ENCODE measurements at places on chromosomes 12 and 14.

DNA sequence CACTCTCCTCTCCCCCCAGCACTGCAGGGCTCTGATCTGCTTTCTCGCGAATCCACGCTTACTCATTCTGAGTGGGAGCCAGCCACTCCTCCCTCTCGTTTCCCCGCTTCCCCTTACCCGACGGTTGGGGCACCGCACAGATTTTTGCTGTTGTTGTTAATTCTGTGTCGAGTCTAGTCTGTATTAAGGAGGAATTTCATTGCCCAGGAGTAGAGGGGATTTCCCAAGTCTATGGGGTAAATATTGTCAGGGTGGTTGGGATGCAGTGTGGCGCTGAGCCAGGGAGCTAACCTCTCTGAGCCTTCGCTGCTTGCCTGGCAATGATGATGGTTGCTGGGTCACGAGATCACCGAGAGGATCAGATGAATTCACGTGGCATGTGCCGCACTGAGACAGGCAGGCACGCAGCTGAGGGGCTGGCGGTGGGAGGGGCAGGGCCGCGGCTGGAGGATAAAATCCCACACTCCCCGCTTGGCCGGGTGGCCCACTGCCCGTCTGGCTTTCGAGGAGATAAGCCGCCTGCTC lies 18.5 kb downstream of the NCOR2 start:
- DNase-seq: peak; percentile 25

- DNase-seq: no peak
Measured at GRCh38 chr14:23346693-23347405, 5.8 kb downstream of the SLC22A17 start.

DNA sequence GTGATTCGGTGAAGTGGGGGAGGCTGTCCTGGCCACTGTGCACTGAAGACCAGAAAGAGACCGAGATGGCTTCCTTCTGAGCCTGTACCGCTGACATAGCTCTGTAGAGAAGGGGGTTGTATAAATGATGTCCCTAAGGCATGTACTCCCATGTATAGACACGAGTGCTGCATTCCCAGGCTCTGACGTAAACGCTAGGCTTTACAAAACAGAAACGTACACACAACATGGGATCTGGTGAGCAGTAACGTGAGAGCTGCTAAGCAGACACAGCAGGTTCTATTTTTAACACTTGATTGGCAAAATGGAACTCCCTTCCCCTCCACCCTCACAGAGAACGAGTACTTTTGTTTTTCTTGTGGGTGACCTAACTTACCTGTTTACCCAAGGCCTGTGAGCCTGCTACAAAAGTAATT lies 35.9 kb downstream of the ACADS start:
- DNase-seq: no peak

- DNase-seq: no peak
Measured at GRCh38 chr12:132505105-132505851, 15.3 kb downstream of the FBRSL1 start.

DNA sequence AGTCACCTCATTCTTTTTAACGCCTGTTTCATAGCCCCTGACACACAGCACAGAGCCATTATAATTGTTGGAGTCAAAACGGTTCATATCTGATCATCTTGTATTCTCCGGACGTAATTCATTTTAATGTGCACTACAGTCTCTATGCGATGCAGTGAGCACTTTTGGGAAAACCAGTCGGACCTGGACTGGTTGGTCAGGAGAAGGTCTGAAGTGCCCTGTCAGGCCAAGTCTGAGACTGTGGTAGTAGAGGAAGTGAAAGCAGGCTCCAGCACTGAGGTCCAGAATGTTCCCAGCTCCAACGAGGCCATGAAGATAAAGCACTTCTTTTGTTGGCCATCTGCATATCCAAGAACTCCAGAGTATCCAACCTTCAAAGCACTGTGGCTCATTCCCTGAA lies 117.1 kb upstream of the NCOR2 start:
- DNase-seq: no peak

DNA sequence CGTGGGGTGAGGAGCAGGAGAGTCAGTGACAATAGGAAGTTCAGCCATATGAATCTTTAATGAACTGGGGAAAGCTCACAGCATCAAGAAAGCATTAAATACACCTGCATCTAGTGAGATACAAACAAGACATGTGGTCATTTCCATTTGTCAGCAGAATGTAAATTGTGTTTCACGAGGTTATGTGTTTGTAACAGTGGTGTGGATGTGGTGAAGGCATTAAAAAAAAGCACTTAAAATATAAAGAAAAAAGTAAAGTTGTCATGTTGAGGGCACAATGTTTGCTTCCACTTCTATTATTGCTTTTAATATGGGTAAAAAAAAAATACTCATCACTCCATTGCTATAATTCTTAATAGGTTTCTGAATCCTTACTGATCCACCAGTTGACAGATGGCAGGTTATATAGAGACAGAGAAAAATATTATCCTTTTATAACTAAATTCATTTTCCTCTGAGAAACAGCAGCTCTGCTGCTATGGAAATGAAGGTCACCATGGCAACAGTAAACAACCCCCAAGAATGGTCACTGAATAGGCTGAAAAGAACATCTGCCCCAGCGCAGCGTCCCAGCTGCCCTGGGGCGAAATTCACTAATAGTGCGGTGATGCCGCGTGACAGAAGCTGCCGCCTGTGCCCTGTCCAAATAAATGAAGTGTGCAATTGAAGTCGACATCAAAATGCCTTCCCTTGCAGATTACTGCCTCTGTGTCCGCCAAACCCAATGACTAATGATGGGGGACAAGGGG lies 226.1 kb downstream of the FOXN3 start:
- no peak for DNase-seq

DNA sequence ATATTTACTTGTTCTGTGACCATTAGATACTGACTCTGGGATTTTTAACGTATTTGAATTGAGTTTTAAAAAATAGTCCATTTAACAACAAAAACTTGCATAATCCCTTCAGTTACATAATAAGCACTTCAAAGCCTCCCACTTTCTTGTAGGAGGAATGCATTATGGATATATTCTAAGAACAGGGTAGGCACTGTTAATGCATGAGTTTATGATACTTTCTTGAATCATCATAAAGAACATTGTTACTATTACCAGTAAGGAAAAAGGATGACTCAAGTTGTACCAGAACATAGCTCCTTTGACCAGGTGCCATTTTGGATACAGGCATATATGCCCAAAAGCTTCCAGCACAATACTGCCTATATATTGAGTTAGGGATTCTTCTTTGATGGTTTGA lies 671.4 kb downstream of the GALC start:
- no peak for DNase-seq

DNA sequence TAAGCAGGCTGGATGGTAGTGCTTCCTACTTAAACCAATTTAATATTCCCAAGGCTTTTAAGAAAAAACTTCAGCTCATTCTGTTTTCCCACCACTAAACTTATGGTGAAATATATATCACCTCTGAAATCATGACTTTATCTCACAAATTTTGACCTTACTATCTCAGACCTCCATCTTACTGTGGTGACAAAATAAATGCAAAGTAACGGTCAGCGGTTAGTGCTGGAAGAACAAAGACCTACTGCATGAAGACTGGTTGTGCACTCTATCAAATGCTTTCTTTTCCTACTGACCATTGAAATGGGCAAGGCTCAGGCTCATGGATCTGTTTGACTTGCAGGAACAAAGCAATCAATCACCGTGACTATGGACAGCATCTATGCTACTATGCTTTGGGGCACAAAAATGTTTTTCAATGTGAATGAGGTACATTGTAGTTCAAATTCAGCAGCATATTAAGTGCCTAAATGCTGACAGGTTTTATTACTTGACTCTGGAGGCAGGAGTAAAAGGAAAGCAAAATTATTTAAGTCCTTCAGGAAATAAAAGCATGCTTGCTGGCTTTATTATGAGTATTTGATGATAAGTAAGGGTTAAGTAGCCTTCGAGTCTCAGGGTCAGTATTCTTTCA lies 43.1 kb upstream of the GTF2A1 start:
- DNase-seq: no peak

- no peak for DNase-seq
Measured at GRCh38 chr14:90194706-90195105, 61.6 kb upstream of the PSMC1 start.

DNA sequence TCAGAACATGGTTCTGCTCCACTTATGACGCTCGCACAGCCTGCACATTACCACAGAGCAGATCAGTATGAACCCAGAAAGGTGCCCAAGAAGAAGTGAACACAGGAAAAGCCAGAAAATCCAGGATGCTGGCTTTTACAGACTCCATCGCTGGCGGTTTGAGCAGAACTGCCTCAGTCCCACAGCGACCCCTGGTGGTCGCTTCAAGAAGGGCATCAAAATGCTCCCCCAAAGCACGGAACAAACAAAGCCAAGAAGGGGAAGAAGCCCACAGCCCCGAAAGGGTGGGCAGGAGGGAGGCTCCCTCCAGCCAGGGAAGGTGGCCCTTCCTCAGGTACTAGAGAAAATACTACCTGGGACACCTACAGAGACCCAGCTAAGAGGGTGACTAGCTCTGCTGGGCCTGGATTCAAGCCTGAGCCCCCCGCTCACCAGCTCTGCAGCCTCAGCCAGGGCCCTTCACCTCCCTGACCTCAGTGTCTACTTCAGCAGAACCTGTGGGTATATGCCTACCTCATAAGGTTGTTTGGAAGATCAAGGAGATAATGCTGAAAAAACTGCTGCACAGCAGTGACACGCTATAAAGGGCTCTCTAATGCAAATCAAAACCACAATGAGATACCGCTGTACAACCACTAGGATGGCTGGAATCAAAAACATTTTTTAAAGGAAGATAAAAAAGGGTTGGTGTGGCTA lies 98.1 kb downstream of the NCOR2 start:
- DNase-seq: peak; percentile 35

DNA sequence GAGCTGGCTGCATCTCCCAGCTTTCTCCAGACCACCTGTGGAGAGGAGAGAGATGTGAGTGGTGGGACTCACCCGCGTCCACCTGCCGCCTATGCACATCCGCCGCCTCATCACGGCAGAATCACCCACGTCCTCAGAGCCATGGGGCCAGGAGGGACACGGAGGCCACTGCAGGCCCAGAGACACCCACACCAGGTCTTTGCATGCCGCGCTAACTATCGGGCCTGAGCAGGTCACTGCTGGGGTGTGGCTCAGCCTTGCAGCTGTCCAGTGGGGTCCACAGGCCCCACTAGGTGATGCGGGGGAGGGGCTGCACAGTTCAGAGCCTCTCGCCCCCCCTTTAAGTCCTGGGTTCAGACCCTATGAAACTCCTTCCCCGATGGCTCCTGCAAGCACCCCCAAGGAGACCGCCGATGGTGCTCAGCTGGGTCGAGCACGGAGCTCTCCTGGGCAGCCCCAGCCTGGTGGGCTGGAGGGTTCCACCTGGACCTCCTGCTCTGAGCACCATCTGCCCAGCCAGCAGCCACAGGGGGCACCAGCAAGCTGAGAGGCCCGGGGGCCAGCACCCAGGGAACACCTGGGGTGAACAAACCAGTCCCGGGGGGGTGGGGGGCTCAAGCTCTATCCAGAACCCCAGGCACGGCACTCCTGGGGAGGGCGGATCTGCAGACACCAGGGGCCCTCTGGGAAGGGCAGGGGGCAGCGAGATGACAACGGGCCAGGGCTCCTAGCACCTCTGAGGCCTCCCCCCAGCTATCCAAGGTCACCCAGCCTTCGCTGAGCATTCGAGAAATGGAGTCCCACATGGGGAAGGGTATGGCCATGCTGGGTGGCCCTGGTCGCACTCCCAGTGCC lies 34.3 kb downstream of the CCNK start:
- no peak for DNase-seq

- DNase-seq: no peak
Measured at GRCh38 chr14:23644195-23644918, 8.2 kb downstream of the DHRS2 start.

DNA sequence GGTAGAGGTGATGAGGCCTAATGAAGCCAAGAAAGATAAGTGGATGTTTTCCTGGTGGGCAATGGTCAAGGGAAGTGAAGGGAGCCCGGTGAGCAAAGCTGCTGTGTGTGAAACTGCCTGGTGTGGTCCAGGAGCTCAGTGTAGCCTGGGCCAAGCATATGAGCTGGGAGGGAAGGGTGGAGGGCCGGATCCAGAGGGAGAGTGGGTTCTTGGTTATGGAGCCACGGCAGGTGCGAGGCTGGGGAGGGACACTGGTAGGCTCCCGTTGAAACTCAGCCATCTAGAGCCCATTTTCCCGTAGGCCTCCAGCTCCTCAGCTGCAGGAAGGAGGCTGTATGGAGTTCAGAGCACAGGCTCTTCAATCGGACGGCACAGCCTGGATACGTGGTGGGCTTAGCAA lies 10.2 kb upstream of the CLMN start:
- DNase-seq: no peak

GRCh38 chr12:122471324-122472226 lies 29.2 kb downstream of the ZCCHC8 start:
- DNase-seq: no peak

DNA sequence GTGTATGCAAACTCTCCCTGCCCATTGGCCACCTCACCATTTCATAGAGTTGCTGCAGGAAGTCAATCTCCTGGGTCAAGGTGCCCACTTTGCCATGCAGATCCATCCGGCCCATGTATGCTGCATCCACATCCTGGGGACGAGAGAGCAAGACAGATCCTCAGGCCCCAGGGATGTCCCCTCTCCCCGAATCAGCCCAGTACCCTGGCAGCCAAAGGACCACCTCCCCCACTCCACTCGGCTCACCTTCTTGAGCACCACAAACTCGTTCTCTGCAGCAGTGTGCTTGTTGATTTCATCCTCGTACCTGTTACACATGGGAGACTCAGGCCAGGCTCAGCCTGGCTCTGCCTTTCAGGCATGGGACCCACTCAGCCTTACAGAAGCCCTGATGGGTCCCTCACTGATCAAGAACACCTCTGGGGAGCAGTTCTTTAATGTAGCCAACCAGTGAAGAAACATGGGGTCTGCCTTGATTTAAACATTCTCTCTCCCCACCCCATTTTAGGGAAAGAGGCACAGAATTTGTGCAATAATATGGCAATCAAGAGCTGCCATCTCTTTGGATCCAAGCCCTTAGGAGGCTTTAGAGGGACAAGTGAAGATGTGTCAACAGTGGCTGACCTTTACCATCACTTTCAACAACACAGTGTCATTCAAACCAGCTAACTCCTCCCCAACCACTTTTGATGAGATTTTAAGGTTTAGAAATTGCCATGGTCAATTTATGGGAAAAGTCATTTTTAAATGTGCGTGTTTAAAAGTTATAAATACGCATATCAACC lies 3.9 kb downstream of the KRT79 start:
- DNase-seq: no peak

GRCh38 chr12:2645460-2645859 lies 149.3 kb upstream of the FKBP4 start:
- no peak for DNase-seq

DNA sequence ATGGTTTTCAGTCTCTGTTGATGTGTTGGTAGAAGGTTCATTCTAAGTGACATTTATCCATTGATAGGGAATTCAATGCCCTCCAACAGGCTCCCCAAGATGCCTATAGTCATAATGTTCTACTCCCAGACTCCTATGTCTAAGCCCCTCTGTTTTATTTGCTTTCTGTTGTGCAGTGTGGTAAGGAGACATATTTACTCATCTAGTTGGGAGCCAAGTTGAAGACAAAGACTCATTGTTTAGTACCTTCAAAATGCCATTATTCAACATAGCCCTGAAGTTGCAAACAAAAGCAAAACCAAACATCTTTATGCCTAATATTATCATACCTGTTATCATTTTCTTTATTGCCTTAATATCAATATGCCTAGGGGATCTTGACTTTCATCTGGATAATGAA lies 302.1 kb downstream of the RMST start:
- DNase-seq: no peak

Measured in stimulated activated CD4-positive, alpha-beta T cell treated with anti-CD3 and anti-CD28 coated beads, Interleukin-4, amount 100 ng/mL, for 48 hours (primary cell).